ENCODE measurements at places on chromosomes 12 and 14. TPM values are rescaled to one million over a fixed set of nuclear protein-coding genes. Genes with fewer than 3 reads are reported as not detected.

DNA sequence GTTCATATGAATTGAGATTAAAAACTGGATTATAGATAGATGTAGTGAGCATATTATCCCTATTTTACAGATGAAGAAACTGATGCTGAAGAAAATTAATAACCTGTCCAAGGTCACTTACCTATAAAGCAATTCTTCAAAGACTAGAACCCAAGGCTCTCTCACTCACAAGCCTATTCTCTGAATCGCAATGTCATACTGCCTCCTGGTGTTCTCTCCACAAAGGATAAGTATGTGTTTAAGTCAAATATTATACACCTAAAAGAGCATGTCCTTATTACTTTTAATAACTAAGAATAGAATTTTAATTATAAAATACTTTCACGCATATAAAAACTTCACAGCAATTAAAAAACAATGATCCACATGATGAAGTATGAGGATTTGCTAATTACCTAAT is 721.3 kb upstream of the USP15 start:
- no peaks in the 10 kb centered on the region for H3K27me3 ChIP-seq
- no peaks in the 10 kb centered on the region for H3K36me3 ChIP-seq
- H3K4me1 ChIP-seq: no peaks in the 10 kb centered on the region
- DNase-seq: no peak
- H3K27ac ChIP-seq: no peak overlapping the region

GRCh38 chr14:59313144-59313651 is 124.7 kb downstream of the DAAM1 start:
- H3K27me3 ChIP-seq: no peaks in the 10 kb centered on the region
- no peaks in the 10 kb centered on the region for H3K36me3 ChIP-seq
- no peak for DNase-seq

KRT82 gene
- total RNA-seq: not detected

DNA sequence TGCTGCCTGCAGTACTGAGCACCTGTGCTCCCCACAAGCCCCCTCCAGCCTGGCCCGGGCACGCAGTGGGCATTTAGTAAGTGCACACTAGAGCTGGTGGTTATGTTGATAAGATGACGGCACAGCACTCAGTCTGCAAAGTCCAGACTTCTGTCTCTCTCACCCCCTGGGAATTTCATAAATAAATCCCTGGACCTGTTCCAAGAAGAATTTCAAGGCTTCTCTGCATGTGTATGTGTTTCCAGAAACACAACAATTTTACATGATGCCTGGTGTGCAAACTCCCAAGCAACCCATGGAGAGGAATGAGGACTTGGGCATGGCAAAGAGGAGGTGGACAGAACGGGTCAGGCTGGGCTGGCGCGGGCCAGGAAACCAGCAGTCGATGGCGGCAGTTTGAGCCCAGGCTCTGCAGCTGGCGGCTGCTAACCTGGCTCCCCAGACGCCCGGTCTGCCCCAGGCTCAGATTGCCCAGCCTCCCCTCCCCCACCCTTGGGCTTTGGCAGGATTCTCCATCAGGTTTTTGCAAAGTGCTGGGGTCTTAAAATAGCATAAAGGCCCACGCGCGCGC is 10.4 kb upstream of the ACVR1B start:
- DNase-seq: no peak
- H3K4me3 ChIP-seq: no peak overlapping the region
- H3K4me1 ChIP-seq: peaks cover 4% of the 10 kb centered on the region
- H3K27ac ChIP-seq: no peak overlapping the region
- H3K36me3 ChIP-seq: no peaks in the 10 kb centered on the region

DNA sequence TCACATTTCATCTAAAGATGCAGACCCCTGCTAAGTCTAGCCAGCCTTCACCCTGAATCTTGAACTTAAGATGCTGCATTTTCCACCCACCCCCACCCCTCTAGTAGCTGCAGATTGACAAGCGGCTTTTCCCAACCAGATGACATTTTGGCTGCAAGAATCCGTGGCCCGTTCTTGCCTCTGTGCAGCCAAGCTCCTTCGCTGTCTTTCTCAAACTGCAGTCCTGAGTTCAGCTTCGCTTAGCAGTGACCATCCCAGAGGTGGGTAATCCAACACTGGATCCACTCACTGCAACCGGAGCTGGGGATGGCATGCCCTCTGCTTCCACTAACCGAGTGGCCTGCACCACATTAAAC is 765 bp upstream of the NFYB start:
- no peaks in the 10 kb centered on the region for H3K27me3 ChIP-seq
- peaks cover 17% of the 10 kb centered on the region for H3K4me1 ChIP-seq
- H3K27ac ChIP-seq: peak overlapping the region; percentile 90
- DNase-seq: no peak

GRCh38 chr14:38882533-38882932 is 220.5 kb downstream of the SEC23A start:
- no peaks in the 10 kb centered on the region for H3K27me3 ChIP-seq
- DNase-seq: no peak
- no peak overlapping the region for H3K4me3 ChIP-seq
